Sciatic nerve (tissue), 2 donors: ENCODE measurements at places on chromosomes 3 and 15.

GRCh38 chr3:66336333-66336766 is 115.5 kb downstream of the SLC25A26 start:
- DNase-seq: no peak

GRCh38 chr3:141707741-141708203 is 30.3 kb upstream of the RNF7 start:
- DNase-seq: no peak

GRCh38 chr15:70088455-70088854 is 9.3 kb downstream of the TLE3 start:
- no peak for DNase-seq

DNA sequence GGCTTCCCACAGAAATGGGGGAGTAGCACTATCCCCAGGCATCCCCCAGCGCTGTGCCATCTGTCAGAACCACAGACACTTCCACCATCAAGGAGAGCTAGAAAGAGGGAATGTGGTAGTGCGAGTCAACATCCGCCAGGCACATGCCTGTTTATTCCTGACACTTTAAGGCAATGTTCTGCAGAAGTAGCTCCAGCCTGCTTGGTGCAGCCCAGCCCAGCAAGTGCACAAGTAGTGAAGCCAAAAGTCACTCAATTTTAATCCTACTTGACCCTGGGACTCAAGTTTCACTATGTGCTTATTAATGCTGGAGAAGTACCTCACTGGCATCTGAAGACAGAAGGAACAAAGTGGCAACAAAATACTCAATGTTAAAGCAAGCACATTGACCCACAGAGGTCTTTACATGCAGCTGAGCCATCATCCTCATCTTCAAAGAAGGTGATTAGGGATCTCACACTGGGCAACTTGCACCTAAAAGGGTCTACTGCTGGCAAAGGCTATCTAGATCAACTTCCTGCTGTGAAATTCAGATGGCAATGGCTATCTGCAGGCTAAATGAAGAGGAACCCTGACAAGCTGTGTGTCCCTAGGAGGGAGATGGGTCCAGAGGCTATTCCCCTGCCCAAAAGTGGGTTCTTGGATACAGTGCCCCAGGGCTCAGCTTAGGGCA is 61.4 kb upstream of the CLDN18 start:
- no peak for DNase-seq

DNA sequence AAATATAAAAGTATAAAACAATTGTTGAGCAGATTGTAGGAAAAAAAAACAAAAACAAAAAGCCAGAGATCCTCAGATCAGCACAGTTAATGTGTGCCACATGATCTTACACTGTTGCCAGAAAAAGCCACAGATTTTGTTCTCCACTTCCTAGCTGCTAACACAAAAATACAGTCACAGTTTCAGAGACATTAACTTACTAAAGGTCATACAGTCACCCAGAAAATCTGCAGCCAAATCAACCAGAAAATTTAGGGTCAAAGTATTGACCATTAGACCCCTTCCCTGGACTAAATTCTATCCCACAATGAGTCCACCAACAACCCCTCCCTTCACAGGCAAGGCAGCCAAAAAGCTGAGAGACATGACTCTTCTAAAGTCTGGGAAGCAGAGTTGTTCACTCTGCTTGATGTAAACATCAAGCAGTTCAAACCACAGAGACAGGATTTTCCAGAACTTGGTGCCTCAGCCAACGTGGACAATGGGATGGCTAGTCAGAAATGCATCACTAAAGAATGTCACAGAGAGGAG is 59.1 kb downstream of the SST start:
- DNase-seq: no peak

GRCh38 chr3:123347691-123348264 is 101.1 kb downstream of the ADCY5 start:
- DNase-seq: no peak

DNA sequence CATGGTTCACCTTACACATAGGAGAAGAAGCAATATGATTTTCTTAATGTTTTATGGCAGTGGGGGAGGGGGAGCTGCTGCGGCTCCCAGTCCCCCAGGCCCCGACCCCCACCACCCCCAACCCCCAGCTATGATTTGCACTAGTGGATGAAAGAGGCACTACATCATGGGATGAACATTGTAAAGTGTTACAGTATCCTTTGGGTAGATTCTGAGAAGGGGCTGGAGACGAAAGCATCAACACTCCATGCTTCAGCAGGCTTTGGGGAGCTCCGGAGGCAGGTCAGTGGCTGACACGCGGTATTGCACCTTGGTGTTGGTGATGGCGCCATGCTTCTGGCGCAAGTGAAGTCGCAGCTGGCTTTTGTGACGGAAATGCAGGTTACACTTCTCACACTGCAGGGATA is 19.9 kb upstream of the RTP2 start:
- DNase-seq: no peak

- DNase-seq: no peak
Measured at GRCh38 chr3:57935539-57935938, 72.7 kb upstream of the FLNB start.

GRCh38 chr3:139897759-139898158 is 37.2 kb upstream of the CLSTN2 start:
- no peak for DNase-seq

- no peak for DNase-seq
Measured at GRCh38 chr15:75799190-75799589, 44.1 kb upstream of the UBE2Q2 start.

- DNase-seq: no peak
Measured at GRCh38 chr3:88988906-88989305, 118.5 kb upstream of the EPHA3 start.

DNA sequence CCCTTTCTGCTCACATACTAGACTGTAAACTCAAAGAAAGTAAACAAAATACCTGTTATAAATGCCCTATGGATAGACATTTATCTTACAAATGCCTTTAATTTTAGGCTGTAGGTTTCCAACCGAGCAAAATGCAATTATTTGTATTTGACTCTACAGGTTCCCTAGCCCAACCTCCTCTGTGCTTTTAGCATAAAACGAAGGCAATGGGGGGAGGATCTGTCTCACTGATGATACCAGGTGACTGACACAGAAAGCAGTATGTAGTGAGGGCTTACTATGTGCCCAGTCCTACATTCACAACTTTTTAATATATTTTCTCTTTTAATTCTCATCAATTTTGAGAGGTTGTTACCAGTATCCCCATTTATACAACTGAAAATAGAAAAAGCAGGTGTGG is 87.4 kb downstream of the OXNAD1 start:
- no peak for DNase-seq

DNA sequence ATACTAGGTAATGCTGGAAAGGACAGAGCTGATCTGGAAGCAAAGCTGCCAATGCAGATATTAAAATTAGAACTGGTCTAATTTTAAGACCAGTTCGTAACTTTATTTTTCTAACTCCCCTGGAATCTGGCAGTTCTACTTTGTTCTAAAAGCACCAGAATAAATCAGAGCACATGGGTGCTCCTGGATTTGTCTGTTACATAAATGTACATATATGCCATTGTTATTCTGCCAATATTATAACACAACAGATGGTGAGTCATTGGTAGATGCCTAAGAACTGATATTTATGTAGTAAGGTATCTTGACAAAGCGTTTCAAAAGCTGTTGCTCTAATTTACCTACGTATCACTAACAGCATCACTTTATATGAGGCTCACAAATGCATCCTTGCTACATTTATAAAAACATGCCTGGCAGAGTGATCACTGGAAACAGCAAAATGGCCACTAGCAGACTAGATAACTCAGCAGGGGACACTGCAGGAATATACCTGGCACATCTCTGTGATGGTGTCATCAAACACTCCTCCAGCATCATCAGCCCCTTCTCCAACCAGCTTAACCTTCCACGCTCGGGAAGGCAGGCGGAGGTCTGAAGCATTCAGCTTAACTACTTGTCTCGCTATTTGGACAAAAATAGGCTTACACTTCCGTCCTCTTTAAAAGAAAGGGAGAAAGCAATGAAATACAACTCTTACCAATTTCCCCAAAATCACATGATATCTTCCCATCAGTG is 26.2 kb downstream of the FBXL22 start:
- no peak for DNase-seq

- DNase-seq: no peak
Measured at GRCh38 chr15:42401544-42402454, 42.5 kb downstream of the CAPN3 start.

DNA sequence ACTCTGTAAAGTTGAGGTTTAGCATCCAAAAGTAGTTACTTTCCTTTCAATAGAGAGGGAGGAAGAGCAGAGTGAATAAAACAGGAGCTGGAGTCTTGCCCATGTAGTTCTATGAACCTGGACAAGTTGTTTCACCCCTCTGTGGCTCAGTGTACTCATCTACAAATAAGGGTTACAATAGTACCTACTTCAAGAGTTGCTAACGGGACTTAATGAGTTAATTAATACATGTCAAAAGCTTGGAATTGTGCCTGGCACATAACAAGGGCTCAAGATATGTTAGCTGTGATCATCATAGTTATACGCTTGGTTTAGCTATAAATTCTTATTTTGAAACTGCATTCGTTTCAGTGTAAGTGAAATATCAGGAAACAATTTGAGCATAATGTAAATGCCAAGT is 388.5 kb upstream of the THBS1 start:
- DNase-seq: no peak

GRCh38 chr3:111802700-111803099 is 56.4 kb upstream of the PHLDB2 start:
- DNase-seq: no peak

- no peak for DNase-seq
Measured at GRCh38 chr3:67657192-67657591, 2.8 kb upstream of the SUCLG2 start.

DNA sequence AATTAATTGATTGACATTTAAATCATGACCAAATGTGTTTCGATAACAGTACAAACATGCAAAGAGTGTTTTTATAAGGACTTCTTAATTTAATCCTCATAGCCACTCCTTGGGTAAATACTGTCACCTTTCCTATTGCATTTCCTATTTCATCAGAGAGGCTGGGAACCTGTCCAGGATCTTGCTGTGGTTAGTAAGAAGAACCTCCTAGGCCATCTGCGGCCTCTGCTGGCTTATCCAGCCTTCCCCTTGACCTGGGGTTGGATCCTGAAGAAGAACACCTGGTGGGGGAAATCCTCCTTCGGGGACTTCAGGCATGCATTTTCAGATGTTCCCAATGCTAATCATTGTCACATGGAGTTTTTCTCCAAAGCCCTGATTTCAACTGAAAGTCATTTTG is 25.5 kb downstream of the GLDN start:
- DNase-seq: no peak

DNA sequence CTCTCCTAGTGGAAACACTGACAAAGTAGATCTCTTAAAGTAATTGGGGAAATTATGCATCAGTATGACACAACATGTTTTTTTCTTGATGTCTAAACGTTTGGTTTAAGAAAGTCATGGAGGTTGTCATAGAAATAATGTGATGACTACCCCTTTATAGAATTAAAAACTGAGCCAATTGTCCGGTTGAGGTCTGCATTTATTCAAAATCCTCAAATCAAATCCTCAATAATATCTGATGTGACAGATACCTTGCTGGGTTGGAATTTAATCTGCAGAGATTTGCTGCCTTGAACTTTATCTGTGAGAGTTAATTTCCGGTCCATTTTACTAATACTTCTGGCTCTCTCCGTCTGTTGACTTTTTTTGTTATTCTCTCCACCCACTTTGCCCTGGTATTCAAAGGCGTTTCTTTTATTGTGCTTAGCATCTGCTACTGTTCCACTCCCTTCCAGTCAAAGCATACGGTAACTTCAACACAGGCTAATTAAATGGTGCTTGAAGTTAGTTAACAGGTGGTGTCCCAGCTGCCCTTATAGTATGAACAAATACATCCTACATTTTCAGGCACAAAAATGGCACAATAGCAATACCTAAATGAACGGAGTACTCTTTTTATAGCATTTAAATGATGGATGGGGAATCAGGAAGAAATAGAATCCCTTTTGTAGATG is 628.3 kb downstream of the ROBO1 start:
- DNase-seq: no peak

DNA sequence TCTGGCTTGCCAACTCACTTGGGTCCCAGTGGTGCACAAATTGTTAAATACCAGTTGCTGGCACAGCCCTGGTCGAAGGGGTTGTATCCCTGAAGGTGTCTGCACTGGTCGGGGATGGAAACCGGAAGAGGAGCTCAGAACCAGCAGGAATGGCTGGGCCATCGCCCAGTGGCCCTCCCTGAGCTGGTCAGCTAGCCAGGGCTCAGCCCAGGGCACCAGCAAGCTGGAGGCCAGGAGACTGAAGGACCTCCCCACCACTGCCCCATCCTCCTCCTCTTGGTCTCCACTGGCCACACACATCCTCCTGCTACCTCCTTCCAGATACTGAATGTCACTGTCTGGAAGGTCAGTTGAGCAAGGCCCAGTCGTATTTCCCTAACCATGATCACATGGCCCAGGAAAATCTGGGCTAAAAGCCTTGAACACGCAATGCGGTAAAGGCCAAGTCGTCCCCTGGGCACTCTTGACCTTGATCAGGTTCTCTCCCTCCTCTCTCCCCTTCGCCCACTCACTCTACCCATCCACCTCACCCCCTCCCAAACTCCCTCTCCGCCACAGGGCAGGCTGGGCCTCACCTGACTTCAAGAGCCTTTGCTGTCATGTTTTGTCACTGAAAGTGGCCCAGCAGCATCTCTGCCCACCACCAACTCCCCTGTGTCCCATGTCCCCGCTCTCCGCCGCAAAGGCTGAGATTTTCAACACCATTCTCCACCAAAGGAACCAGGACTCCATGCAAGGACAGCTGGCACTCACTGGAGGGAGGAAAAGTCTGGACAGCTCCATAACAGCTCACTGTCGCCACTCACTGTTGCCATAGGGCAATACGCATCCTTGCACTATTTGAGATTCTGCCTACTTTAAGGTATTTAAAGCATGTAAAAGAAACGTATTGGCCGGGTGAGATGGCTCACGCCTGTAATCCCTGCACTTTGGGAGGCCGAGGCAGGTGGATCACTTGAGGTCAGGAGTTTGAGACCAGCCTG is 12.1 kb downstream of the ZDHHC19 start:
- no peak for DNase-seq

GRCh38 chr3:146163584-146163983 is 2.6 kb upstream of the PLOD2 start:
- no peak for DNase-seq

GRCh38 chr3:71991046-71991445 is 206.1 kb upstream of the PROK2 start:
- DNase-seq: no peak

DNA sequence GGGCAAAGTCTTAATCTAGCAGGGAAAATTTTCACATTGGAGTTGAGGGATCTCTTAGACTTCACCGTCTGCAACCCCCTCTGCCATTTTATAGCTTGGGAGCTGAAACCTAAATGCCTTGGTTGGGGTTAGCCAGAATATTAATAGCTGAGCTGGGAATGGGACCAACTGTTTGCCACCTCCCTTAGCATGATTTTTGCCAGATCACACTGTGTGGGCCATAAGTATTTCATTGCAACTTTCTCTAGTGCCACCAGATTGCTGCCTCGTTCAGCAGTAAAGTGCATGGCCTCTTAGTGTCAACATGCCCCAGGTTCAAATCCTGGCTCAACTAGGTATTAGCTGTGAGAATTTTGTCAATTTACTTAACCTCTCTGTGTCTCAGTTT is 55.9 kb upstream of the ABHD17C start:
- no peak for DNase-seq

GRCh38 chr3:1117843-1118473 is 25.1 kb downstream of the CNTN6 start:
- no peak for DNase-seq

- DNase-seq: no peak
Measured at GRCh38 chr3:192890347-192891335, 27.0 kb downstream of the MB21D2 start.
